ENCODE measurements at places on chromosomes 1 and 21.

DNA sequence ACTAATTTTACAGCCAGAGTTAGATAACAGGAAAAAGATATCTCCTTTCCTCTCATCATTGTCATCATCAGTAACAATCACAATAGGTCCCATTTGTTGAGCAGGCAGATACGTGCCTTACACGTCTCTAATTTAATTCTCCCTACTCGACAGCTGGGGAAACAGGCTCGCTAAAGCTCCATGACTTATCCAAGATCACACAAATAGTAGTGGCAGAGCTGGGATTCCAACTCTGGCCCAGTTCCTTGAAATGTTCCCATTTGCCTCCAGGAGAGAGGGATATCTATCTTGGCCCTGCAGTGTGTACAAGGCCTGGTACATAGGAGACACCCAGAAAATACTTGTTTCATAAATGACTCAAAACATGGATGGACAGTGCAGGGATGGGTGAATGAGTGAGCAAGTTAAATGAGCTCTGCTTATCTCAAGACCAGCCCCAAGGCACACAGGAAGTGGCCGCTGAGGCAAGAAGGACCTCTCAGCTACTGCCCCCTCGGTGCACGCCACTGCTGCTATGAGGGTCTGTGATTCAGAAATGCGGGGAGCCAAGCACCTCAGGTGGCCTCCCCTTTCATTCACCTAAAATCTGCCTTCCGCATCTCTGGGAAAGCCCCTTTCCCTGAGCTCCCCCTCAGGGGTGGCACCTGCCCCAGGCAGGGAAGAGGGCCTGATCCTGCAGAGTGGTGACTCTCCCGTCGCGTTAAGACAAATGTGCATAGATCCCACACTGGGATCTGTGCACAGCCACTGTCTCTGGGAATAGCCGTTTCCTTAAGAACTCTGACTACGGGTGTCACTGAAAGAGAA lies 3.6 kb downstream of the KCNN3 start:
- no peak for DNase-seq

DNA sequence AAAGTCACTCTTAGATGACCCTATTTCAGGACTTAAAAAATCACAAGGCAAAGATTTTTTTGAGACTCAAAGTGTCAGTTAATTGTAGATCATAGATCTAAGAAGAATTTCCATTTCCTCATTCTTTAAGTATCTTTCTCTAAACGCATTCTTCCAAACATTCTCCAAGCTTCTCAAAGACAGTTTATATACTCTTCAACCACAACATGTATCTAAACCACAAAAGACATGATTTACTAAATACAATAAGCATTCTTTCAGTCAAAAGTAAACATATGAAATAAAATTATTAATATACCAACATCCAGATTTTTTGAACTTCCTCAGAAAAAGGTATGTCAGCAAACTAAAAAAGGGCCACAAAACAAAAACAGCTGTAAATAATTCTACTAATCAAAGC lies 24.4 kb downstream of the RC3H1 start:
- DNase-seq, result no peak

DNA sequence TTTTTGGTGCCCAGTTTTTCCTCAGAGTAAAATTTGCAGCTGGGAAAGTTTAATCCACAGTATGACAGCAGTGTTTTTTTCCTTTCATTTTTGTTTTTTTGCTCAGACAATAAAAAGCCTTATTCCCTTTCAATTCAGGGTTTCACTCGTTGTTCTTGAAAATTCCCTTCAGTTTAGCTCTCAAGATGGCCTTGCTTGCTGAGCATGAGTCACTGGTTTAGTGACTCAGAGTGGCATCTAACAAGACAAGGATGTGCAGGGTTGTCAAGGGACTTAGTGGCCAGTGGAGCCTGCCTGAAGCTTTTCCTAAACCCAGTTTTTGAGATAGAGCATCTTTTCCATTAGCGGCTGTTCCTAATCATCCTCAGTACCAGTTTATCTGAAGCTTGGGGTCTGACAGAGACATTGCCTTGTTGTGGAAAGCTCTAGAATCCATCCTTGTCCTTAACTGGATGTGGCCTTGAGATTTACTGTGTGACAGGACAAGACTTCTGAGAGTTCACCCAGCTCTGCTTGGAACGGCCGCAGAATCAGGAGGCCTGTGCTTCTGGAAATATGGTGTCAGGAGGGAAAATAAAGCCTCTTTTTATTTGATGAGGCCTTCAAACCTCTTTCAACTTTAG lies 48.4 kb upstream of the DNAJC6 start:
- DNase-seq, result no peak

DNA sequence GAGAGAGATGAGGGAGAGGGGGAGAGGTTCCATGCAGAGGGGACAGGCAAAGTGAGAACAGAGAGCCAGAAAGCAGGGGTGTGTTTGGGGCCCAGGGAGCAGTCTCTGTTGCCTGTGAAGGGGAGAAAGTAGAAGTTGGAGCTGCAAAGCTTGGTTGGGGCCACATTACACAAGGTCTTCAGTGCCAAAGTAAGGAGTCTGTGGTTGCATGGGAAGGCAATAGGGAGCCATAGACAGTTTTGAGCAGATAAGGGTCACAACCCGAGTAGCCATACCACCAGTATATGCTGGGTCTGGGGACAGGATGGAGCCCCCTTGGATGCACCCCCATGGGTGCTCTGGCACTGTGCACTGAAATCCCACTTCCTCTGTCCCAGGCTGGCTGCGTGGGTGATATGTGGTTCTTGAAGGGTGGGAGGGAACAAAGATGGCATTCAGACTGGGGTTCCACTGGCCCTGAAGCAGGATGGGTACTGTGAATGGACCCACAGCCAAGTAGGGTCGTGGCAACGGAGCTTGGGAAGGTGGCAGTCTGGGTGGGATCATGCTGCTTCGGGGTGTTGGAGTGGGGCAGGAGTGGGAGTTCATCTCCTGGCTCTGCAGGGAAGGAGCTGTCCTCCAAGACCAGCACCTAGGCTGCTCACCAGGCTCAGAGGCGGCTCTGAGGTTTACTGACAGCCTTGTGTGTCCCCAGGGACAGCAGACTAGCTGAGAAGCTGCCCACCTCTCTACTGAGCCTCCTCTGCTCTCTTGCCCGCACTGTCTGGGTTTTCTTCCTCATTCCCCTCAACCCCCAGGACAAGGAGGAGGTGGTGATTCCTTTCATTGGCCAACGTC lies 12.1 kb downstream of the DRAXIN start:
- no peak for DNase-seq

GRCh38 chr21:25733859-25734653 lies 648 bp downstream of the ATP5PF start:
- DNase-seq, result peak; percentile 23

DNA sequence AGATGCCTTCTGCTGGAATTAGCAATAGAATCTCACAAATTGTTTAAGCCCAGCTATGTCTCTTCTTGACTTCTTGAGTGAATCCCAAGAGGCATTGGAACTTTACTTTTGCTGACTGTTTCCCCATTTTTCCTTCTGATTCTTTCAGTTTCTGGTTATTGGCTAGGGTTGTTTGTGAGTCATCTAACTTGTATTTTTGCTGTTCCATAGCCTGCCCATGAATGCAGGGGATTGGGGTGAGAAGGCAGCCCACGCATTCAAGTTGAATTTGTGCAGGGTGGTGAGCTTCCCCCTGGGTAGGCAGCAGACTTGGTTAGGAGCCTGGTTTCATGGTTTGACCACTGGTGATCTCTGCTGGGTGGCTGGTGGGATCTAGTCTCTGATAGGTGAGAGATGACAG lies 10.4 kb upstream of the KLF17 start:
- no peak for DNase-seq

DNA sequence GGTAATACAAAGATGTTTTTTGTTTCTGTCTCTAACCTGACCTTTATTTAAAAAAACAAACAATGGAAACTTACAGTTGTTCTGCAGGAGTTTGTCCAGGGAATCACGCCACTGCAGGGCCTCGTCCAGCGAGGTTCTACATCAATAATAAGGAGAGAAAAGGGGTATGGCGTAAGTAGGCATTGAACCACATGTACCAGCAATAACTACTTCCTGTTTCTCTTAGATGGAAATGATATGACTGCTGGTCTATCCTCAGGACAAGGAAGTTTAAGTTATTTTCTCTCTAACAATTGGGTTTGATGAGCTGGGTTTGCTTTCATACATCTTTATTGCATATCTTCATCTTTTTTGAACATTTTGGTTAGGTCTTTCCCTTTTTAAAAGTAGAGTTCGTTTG lies 40.9 kb downstream of the RGS5 start:
- no peak for DNase-seq

- no peak for DNase-seq
Measured at GRCh38 chr1:101738475-101738874, 258.3 kb downstream of the OLFM3 start.

- no peak for DNase-seq
Measured at GRCh38 chr1:183002797-183003196, 20.4 kb upstream of the LAMC1 start.

DNA sequence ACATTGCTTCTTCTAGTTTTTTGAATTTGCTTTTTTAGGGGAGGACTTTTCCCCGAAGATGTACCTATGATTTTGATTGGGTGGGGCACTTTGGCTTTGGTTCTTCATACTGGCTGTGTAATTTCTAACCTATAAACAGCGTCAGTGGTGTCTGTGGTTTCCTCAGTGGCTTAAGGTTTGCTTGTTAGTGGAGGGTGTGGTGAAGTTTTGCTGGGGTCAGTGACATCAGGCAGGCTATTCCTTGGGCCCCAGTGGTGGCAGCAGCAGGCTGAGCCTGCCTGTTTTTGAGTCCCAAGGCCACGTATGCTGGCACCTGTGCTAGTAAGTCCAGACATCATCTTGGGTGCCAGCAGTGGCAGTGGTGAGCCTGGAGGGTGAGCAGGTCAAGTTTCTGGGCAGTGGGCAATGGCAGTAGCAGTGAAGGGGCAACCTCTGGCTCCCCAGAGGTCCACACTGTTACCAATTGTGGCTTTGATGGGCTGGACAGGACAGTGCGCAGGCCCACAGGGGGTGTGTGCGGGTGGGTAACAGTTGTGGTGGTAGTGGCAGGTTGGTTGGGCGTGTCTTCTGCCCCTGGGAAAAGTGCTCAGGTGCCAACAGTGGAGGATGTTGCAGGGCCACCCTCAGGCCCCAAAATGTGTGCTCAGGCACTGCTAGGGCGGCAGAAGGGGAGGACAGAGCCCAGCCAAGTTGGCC lies 54.9 kb upstream of the B3GALT2 start:
- DNase-seq, result no peak

- no peak for DNase-seq
Measured at GRCh38 chr21:42691901-42692559, 38.6 kb downstream of the PDE9A start.

GRCh38 chr1:25700626-25701025 lies 84.0 kb downstream of the MAN1C1 start:
- no peak for DNase-seq

GRCh38 chr21:37200641-37201480 lies 66.3 kb downstream of the VPS26C start:
- DNase-seq, result no peak

DNA sequence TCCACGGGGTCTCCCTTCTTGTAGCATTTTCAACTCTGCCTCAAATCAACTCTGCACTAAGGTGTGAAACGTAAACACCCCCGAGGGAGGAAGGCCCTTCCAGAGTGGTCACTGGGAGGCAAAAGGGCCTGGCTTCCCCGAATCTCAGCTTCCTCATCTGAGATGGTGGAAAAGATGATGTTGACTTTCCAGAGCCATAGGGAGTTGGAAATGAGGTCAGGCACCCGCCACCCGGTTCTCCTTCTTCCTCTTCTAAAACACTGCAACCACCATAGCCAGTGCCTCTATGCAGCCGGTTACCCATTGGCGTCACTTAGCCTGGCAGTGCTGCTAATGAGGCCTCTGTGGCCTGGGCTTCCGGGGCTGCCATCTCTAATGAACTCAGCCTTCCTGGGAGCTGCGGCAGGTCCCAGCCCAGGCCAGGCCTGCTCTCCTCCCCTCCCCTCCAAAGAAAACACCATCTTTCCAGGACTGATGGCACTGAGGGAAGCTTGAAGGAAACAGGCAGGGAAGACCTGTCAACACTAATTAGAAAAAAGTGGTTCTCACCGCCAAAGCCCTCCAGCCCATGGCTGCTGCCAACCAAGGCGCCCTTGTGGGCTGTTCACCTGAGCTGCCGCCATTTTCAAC lies 175.0 kb downstream of the KAZN start:
- no peak for DNase-seq

DNA sequence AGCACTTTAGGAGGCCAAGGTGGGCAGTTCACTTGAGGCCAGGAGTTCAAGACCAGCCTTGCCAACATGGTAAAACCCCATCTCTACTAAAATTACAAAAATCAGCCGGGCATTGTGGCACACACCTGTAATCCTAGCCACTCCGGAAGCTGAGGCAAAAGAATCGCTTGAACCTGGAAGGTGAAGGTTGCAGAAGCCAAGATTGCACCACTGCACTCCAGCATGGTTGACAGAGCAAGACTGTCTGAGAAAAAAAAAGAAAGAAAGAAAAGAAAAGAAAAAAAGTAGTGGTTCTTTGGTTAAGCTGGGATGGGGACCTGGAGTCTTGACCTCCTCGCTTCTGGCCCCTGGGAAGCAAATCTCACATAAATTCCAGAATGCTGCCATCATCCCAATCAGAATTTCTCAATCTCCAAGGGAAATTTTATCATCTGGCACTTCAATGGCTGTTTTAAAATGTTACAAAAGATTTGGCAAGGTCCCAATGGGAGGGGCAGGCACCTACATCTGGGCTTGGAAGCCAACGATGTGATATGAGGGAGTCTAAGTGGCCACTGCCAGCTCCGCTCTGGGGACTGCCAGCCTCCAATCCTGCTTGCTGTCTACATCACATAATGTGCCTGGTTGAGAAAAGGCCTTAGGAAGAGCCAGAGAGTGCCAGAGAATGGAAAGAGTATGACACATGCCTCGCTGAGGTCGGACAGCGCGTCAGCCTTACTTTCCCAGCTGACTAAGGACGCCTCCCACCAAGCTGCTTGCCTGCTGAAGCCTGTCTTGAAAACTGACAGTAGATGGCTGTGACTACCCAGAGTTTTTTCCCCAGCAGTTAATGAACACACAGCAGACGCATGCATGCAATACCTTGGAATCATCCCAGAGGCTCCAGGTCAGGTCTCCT lies 42.1 kb upstream of the SRP9 start:
- DNase-seq, result no peak

- DNase-seq, result peak; percentile 41
Measured at GRCh38 chr21:42534421-42535378, 21.0 kb downstream of the SLC37A1 start.

DNA sequence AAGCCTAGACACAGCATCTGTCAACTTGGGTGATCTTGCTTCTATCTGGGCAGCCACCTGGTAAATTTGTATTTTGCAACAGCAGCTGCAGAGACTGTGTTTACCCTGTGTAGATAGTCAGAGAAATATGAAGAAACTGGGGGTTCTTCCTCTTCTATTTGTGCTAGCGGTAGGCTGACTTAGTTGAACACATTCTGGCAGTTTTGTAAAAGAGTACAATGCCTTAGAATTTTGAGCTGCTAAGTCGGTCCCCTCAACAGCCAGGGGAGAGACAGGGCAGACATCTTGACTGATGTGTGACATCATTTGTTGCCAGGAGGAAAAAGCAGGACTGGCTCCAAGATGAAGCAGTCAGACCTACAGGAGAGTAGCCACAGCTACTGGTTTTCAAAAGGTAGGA lies 53.7 kb downstream of the KCNJ6 start:
- peak; percentile 83 for DNase-seq

- DNase-seq, result no peak
Measured at GRCh38 chr1:53979712-53980450, 33.7 kb downstream of the LRRC42 start.

GRCh38 chr1:55040933-55041494 lies 1.7 kb downstream of the PCSK9 start:
- DNase-seq, result no peak

Data from HL-60 (cell line).